ENCODE measurements at places on chromosomes 11 and 22. TPM values are rescaled to one million over a fixed set of nuclear protein-coding genes. Genes with fewer than 3 reads are reported as not detected.
A peak's percentile ranks its signal among the peaks of the same experiment; 100 is the strongest.

DNA sequence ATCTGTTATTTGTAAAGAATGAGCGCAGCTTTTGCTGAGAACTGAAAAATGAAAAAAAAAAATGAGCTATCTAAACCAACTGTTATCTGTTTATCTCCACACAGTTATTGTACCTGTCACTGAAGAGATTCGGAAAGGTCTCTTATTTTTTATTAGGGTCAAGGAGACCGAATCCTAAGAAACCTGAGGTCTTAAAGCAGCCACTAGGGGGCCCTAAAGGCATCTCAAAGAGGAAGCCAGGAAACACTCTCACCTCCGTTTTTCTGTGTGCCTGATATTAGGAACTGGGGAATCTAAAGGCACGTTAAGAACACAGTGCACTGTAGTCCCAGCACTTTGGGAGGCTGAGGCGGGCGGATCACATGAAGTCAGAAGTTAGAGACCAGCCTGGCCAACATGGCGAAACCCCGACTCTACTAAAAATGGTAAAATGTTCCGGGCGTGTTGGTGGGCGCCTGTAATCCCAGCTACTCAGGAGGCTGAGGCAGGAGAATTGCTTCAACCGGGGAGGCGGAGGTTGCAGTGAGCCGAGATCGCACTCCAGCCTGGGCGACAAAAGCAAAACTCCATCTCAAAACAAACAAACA, 3.5 kb upstream of the LARGE1 start:
- DNase-seq: peak; percentile 74

GRCh38 chr11:92460213-92460612, 235.6 kb downstream of the FAT3 start:
- no peak for DNase-seq

DNA sequence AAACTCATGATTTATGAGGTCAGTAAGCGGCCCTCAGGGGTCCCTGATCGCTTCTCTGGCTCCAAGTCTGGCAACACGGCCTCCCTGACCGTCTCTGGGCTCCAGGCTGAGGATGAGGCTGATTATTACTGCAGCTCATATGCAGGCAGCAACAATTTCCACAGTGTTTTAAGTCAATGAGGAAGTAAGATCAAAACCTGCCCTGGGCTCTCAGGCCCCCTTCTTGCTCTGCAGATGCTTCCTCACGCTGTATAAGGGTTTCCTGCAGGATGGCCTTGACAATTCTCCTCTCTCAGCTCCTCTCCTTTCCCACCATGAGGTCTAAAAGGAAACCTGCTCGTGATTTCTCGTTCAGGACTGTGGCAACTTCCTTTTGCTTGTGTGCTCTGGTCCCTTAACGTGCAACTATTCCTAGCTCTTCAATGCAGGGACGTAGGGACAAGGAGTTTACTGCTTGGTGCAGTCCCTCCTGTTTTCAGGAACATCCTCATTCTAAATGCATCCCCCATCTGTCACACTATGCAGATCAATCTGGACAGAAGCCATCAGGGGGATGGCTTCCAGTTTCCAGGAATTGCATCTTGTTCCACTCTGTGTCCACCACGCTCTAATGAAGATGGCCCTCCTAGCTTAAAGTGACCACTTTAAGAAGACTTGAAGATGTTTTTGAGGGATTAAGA, 64.3 kb upstream of the IGLL5 start:
- no peak for DNase-seq

The TBX10 gene
- not detected for total RNA-seq

GRCh38 chr11:112620621-112621394, 340.4 kb upstream of the NCAM1 start:
- no peak for DNase-seq

The TIMM8B gene
- total RNA-seq: 49.5 TPM

DNA sequence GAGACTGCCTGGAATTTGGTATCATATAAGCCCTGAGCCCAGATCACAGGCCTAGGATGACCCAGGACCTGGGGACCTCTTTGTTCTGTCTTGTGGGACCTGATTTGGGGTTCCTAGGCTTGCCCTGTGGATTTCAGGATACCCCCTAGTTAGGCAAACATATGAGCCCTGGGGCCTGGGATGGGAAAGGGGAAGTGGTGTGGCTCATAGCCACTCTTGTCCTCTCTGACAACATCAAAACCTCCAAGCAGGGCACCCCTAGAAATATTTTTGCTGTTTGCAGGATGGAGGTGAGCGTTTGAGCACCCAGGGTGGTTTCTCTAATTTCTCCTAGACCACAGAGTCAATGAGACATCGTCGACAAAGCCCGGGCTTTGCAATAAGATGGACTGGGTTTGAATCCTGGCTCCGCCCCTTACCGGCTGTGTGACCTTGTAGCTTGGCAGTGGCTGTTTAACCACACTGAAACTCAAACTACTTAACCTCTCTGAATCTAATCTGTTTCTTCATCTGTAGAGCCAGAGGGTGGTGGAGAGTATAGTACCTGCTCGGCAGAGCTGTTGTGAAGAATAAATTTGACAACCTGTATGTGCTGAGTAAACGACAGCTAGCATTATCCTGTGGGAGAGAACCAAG, 5.3 kb upstream of the LRRC10B start:
- DNase-seq: no peak

- no peak for DNase-seq
These were observed 31.5 kb downstream of the C2CD3 start for GRCh38 chr11:74139151-74139918.

The TUBA8 gene
- total RNA-seq: 2.9 TPM

- DNase-seq: no peak
These were observed 39.5 kb downstream of the ELFN2 start for GRCh38 chr22:37387793-37388192.

DNA sequence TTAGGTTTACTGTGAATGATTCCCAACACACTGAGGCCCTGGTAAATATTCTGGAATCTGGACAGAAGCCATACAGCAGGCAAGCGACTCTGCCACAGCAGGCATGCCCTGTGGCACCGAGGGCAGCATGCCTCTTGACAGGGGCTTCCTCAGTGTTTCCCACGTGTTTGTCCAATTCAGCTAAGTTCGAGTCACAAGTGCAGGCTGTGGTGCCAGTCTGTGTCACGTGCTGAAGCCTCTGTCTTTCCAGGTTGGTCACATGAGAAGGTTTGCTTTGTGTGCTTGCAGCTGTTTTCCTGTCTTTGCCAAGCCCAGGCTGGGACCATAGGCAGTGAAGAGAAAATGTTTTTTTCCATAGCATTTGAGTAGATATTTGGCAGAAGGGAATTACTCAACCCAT, 2.4 kb upstream of the PPFIBP2 start:
- DNase-seq: peak; percentile 89

DNA sequence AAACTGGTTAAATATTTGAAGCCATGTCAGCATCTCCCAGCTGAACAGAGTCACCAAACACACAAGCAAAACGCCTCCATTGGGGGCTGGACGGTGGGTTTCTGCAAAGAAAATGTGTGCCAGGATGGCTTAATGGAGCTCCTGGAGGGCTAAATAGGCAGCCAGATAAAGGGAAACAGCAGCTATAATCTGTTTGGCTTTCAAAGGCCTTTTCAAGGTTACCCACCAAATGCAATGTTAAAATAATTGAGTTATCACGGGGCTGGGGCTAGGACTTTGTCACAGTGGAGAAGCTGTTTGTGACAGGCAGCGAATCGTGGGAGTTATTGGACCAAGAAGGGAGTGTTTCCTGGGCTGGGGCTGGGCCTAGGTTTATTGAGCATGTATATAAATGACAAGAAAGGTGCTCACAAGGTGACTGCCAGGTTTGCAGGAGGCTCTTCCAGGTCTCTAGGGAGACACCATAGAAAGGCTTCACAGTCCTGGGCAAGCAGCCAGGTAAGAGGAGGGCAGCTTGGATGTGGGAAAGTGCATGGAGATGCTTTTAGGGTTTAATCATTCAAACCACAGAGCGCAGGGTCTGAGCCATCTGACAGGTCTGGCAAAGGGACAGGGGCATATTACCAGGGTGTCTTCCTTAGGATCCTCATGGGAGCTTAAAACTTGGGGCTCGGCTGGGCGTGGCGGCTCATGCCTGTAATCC, 28.3 kb downstream of the GRIK4 start:
- DNase-seq: no peak

- DNase-seq: no peak
These were observed 25.3 kb upstream of the ALX4 start for GRCh38 chr11:44335052-44335760.
